H9 (cell line): ENCODE measurements at places on chromosomes 6 and 20.

GRCh38 chr6:63663147-63663955 lies 27.7 kb downstream of the PHF3 start:
- DNase-seq, result no peak

- peak; percentile 30 for DNase-seq
These were observed 25.9 kb upstream of the CRISP1 start for GRCh38 chr6:49892280-49892679.

DNA sequence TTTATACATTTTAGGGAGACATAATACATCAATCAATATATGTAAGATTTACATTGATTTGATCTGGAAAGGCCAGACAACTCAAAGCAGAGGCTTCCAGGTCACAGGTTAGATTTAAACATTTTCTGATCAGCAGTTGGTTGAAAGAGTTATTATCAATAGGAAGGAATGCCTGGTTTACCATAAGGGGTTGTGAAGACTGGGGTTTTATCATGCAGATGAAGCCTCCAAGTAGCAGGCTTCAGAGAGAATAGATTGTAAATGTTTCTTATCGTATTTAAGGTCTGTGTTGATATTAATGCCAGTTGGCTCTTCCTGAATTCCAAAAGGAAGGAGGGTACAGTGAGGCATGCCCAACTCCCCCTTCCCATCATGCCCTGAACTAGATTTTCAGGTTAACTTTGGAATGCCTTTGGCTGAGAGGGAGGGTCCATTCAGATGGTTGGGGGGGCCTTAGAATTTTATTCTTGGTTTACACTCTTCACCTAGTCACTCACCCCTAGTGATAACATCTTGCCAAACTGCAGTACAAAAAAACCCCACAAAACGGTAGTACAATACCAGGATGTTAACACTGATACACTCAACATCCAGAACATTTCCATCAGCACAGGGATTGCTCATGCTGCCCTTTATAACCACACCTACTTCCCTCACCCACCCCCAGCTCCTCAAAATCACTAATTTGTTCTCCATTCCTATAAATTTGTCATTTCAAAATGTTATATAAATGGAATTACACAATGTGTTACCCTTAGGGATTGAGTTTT lies 259.6 kb upstream of the PLN start:
- no peak for DNase-seq

GRCh38 chr6:65113581-65113980 lies 593.4 kb downstream of the EYS start:
- DNase-seq, result no peak

GRCh38 chr20:36461600-36462439 lies 79.5 kb upstream of the MYL9 start:
- DNase-seq, result peak; percentile 58
